ENCODE measurements at places on chromosomes 1 and 21.

GRCh38 chr1:43974443-43975248, at the start of gene ATP6V0B:
ATP6V0B (plus strand) TSS chr1:43974960; CDS start chr1:43975041, 81 bp downstream.
- peak; percentile 82 for DNase-seq

- no peak for DNase-seq
Measured at GRCh38 chr1:17661546-17662157, 93.5 kb upstream of the ACTL8 start.

DNA sequence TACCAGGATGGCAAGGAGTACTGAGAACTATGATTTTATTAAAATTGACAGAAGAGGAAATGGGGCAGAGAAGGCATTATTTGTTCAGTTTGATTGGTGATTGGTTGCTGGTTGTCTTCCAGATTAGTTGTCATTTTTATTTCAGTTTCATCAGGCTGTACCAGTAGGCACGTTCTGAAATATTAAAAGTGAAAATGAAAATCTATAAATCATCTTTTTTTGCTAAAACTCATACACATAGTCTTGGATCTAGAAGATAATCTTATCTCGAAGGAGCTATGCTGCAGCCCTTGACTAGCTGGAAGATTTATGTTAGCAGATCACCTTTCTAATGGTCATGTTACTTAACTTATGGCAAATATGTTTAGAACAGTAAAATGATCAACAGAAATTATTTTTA, 29.0 kb downstream of the NEK7 start:
- DNase-seq: no peak

GRCh38 chr1:145995148-145995881, 1.1 kb downstream of the TXNIP start:
- DNase-seq: no peak

- no peak for DNase-seq
Measured at GRCh38 chr1:146016891-146017290, 4.6 kb downstream of the HJV start.

GRCh38 chr1:19877181-19877750, 4.9 kb upstream of the OTUD3 start:
- DNase-seq: no peak

DNA sequence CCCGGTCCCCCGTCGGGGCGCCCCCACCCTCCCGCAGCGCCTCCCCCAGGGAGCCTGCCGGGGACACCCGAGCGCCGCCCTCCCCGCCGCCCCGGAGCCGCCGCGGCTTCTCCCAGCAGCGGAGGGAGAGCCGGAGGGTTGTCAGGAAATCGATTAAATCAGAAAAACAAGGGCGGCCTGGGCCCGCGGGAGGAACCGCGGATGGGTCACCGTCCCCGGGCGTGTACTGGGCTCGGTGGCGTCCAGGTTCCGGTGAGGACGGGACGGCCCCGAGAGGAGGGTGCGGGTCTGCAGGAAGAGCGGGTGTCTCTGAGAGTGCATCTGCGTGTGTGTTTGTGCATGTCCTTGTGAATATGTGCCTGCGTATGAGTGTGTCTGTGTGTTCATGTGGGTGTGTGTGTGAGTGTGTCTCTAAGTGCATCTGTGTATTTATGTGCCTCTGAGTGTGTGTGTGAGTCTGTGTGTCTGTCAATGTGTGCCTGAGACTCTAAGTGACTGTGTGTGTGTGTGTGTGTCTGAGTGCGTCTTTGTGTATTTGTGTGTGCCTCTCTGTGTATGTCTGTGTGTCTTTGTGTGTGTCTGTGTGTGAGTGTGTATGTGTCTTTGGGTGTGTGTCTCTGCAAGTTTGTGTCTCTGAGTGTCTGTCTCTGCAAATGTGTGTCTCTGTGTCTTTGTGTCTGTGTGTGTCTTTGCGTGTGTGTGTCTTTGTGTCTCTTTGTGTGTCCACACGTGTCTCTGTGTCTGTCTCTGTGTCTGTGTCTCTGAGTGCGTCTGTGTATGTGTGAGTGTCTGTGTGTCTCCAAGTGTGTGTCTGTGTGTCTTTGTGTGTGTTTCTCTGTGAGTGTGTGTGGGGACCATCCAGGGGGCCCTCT, 1.1 kb downstream of the SPSB1 start:
- no peak for DNase-seq

DNA sequence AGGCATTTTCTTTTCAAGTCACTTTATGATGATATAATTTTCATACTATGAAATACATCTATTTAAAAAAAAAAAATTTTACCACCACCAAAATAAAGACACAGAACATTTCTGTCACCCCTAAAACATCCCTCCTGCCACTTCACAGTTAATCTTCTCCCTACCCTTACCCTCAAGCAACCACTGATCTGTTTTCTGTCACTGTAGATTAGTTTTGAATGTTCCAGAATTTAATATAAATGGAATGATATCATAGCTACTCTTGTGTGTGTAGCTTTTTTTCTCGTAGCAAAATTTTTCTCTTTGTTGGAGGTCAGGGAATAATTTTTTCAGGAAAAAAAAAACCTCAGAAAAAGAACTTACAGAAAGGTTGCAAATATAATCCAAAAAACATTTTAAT, 152.7 kb downstream of the RHOU start:
- no peak for DNase-seq

GRCh38 chr1:57079454-57080157, 113.8 kb upstream of the C8B start:
- DNase-seq: no peak

- peak; percentile 57 for DNase-seq
Measured at GRCh38 chr1:46446646-46447498, 42.8 kb upstream of the DMBX1 start.

GRCh38 chr1:89871768-89872473, 51.1 kb downstream of the LRRC8D start:
- DNase-seq: no peak

- no peak for DNase-seq
Measured at GRCh38 chr1:202710070-202711045, at the start of gene SYT2. SYT2 (minus strand) TSS chr1:202710454; CDS start chr1:202605772, 104,682 bp downstream.

DNA sequence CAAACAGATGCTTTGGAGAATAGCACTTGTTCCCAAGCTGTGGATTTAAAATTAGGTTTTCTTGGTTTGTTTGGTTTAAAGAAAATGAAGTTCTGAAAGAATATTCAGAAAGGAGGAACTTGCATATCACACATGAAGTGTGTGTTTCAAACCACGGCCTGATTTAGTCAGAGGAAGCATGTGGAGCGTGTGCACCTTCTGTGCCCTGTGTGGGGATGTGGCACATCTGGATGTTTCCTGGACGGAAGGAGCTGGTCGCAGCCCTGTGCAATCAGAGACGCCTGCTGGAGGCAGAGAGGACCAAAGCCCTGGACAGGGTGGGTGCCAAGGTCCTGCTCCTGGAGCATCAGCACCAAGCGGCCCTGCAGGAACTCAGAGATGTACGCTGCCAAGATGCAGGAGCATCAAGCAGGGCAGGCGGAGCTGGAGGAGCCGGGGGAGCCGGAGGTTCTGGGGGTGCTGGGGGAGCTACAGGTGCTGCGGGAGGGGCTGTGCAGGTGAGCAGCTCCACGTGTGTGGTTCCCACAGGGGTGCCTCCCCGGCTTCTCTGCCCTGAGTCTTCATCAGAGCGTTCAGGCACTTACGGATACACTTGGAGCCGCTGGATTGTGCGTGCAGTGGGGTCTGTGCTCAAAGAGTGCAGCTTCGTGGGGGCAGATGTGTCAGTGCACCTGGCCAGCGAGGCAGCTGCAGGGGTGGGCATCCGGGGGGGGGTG, 45.7 kb downstream of the PCNT start:
- no peak for DNase-seq

- DNase-seq: no peak
Measured at GRCh38 chr1:14282707-14283106, 315.8 kb upstream of the KAZN start.

DNA sequence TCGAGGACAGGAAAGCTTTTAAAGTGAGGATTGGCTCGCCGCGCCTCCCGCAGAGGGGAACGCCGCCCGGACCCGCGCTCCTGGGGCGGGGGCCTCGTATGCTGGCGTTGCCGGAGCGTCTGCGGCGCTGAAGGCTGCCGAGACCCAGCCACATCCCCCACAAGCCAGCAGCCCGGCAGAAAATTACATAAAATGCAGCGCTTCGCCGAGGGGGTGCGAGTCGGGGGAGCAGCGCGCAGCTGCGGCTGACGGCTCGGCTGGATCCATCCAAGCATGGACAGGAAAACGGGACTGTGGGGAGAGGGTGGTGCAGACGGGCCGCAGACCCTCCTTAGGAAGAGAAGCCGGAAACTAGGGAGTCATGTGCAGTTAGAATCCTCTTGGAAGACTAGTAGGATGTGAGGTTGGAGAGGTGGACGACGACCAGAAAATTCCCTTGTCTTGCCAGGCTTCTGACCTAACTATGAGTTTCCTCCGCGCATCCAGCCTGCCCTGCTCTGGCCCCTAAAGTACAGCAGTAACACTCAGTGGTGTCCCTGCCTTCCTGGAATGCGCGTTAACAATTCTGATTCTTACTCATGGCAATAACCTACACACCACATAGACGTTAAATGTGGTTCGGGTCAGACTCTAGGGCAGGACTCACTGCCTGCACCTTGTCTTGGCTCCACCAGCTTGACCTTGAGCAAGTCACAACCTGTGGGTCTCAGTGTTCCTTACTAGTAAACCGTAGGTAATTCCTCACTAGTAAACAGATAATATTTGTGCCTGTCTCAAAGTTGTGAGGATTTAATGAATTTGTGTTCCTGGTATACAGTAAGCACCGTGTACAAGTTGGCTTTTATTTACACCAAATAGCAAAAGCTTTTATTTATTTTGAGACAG, 953 bp upstream of the BRWD1 start:
- DNase-seq: peak; percentile 25

DNA sequence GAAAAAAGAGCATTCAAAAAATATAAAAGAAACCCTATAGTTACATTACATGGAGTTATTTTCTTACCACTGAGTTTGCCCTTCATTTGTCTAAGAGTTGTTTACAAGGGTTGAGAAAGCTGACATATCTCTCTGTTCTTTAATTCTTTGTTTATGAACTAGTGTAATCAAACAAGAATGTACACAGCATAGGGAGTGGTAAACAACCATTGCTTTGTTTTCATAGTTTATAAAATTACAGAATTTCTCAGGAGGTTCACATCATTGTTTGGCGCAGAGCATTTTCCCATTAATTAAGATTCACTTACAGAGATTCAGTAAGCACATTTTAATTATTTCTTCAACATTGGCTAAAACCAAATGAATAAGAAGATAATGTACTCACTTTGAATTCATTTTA, 87.6 kb downstream of the IFI44 start:
- no peak for DNase-seq

GRCh38 chr1:71967670-71968069, 314.7 kb downstream of the NEGR1 start:
- DNase-seq: no peak

GRCh38 chr1:228735871-228736586, 750 bp downstream of the RHOU start:
- no peak for DNase-seq

- DNase-seq: no peak
Measured at GRCh38 chr21:30984889-30985288, 53.4 kb downstream of the KRTAP19-8 start.

DNA sequence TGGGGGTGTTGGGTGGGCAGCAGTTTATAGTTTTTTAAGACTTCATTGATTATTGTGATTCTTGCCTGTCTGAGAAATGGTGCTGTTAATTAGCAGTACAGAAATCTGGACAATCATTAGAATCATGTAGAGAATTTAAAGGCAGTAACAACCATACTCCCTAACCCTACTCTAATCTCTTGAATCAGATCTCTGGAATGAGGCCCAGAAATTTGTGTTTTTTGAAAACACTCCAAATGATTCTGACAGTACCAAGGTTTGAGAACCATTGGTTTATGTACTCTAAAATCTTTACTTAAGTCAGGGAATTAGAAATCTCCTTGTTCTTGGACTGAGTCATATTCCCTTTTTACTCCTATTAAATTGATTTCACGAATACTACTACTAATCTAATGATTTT, 24.0 kb downstream of the FNBP1L start:
- DNase-seq: no peak

GRCh38 chr1:77168358-77168757, 50.9 kb downstream of the PIGK start:
- DNase-seq: no peak

DNA sequence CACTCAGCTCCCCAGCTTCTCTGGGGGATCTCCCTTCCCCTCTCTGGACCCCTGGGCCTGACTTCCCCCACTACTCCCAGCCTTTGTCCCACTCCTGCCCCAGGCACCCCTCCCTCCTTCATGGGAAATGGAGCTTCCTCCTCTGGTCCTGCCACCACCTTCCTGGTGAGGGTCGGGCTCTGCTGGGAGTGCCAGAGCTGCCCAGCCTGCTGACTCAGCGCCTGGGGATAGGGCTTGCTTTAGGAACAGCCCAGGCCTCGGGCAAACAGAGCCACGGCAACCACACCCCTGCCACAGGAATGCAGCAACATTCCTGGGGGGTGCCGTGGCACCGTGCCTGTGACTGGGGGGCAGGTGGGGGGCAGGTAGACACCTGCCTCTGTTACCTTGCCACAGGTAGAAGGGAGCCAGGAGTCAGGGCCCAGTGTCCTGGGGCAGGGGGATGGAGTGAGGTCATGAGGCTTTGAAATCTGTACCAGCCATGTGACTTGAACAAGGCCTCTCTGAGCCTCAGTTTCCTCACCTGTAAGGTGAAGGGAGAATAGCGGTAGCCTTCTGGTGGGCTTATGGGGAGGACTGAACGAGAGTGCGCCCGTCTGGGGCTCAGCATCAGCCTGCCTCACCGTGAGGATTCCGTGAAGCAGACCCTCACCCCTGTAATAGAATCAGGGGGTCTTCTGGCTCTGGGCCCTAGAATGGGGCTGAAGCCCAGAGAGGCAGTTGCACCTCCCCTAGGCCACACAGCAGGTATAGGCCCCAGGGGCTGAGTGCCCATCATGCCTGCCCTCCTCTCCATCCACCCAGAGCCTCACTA, 17.8 kb upstream of the EPHA2 start:
- peak; percentile 56 for DNase-seq

DNA sequence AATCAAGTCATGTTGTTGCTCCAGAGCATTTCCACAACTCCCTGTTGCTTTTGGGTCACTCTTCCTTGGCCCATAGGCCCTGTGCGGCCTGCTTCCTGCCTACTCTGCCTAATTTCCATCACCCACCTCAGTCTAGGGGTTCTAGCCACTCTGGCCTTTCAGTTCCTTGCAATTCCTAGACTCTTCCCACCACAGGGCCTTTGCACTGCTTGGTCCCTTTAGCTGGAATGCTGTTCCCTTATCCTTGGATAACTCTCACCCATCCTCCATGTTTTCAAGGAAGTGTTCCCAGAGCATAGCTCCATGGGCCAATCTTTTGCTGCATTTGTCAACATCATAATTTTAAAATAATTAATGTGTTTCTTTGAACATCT, 18.7 kb downstream of the EPHB2 start:
- no peak for DNase-seq
